ENCODE measurements at places on chromosomes 1 and 21.
A peak's percentile ranks its signal among the peaks of the same experiment; 100 is the strongest.

DNA sequence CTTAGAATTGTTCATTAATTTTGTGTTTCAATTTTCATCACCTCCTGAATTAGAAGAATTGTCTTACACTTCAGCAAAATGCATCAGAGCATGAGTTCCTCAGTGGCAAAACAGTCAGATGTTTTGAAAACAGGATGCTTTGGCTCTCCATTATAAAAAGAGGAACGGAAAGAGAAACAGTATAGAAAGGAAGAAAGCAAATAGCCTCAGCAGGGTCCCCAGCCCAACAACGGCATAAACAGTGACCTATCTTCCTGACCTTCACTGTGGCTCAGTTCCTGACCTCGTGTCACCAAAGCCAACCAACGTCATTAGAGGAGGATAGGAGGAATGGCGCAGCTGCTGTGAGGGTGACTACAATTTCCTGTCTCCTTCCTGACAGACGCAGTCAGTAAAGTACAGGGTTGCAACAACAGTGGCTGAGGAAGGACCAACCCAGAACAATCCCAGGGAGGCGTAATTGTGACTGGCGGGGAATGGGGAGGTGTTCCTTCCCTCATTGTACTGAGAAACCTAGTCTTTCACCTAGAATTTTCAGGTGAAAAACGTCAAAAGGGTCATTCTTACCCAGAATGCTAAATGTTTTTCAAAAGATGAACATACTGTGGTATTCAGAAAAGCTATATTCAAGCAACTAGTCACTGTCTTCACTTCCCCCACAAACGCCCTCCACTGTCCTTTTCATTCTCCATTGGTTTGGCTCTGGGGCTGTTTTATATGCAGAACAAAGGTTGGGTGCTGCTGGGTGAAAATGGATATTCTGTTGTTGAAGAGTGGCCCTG is 197.9 kb upstream of the SGIP1 start:
- peak; percentile 56 for DNase-seq

DNA sequence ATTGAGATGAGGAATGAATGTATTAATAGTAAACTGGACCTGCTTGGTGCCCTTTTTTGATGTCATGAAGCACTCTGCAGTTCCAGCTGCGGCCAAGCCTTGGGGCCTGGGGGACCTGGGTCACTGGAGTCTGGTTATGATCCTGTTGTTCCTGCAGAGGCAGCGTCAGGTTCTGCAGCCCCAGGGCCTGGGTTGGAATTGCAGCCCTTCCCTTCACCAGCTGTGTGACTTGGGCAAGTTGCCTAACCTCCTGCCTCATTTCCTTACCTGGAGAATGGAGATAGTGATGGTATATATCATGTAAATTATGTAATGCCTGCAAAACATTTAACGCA is 9.1 kb upstream of the ATP5PO start:
- DNase-seq, result no peak

GRCh38 chr21:38205940-38206339 is 50.9 kb upstream of the KCNJ15 start:
- no peak for DNase-seq

GRCh38 chr1:168561989-168562388 is 14.4 kb upstream of the XCL1 start:
- DNase-seq, result no peak

GRCh38 chr21:32383812-32384211 is 9.0 kb downstream of the URB1 start:
- no peak for DNase-seq
